ENCODE measurements at places on chromosomes 4 and X. TPM values are rescaled to one million over a fixed set of nuclear protein-coding genes. Genes with fewer than 3 reads are reported as not detected.
A peak's percentile ranks its signal among the peaks of the same experiment; 100 is the strongest.

DNA sequence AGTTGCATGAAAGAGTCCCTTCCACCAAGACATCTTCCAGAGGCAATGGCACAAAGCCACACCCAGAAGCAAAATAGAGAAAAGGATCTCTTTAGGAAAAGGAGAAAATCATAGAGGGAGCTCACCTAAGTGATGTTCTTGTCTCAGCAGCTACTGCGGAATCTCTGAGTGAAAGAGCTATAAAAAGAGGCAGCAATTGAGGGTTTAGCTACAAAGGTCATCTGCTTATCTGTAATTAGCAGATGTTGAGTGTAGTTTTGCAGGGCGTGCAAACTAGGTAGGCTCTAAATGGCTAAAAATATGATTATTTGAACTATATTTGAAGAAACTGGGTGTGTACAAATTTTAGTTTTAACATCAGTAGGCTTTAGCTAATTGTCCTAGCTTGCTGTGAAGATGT lies 276.0 kb downstream of the HS3ST1 start:
- no peak for DNase-seq
- H3K4me1 ChIP-seq = no peaks in the 10 kb centered on the region
- no peaks in the 10 kb centered on the region for H3K36me3 ChIP-seq
- H3K4me3 ChIP-seq = no peak overlapping the region
- H3K27me3 ChIP-seq = no peaks in the 10 kb centered on the region

DNA sequence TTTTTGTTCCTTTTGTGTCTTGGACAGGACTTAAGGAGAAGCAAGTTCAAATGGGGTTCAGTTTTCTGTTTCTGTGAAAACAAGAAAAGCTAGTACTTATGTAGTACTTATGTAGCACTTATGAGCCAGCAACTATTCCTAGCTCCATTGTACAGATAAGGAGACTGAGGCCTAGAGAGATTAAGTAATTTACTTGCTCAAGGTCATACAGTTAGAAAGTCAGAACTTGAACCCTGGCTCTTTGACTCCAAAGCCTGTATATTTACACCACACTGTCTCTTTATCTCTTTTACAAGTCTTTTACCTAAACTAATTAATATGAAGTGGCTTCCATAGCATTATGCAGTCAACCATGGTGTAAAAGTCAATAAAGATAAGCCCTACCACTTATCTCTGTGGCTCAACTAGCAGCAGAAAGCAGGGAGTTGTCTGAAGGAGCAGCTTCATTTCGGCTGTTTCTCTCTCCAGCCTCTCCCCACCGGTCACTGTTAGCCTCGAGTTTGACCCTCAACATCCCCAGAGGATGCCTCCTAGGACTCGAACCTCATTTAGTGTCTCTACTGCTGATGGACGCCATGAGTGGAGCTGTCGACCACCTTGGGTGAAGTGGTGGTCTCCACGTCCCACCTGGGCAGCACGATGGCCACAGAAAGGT lies 209.9 kb downstream of the SHROOM3 start:
- no peak overlapping the region for H3K27ac ChIP-seq
- DNase-seq = no peak
- no peaks in the 10 kb centered on the region for H3K27me3 ChIP-seq
- no peak overlapping the region for H3K4me3 ChIP-seq
- H3K4me1 ChIP-seq = no peaks in the 10 kb centered on the region

DNA sequence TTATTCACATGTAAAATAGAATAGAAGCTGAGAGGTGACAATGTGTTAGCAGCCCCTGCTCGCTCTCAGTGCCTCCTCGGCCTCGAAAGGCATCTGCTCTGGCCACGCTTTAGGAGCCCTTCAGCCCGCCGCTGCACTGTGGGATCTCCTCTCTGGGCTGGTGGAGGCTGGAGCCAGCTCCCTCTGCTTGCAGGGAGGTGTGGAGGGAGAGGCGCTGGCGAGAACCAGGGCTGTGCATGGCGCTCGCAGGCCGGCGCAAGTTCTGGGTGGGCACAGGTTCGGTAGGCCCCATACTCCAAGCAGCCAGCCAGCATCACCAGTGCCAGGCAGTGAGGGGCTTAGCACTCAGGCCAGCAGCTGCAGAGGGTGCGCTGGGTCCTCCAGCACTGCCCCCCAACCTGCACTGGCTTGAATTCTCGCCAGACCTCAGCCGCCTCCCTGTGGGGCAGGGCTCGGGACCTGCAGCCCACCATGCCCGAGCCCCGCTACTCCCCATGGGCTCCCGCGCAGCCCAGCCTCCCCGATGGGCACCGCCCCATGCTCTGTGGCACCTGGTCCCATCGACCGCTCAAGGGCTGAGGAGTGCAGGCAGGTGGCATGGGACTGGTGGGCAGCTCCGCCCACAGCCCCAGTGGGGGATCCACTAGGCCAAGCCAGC lies 1346.7 kb upstream of the IGFBP7 start:
- no peak overlapping the region for H3K27ac ChIP-seq
- DNase-seq = no peak
- no peak overlapping the region for H3K4me3 ChIP-seq
- H3K36me3 ChIP-seq = no peaks in the 10 kb centered on the region
- no peaks in the 10 kb centered on the region for H3K4me1 ChIP-seq

GRCh38 chr4:10046471-10046870 lies 25.2 kb upstream of the SLC2A9 start:
- H3K36me3 ChIP-seq = no peaks in the 10 kb centered on the region
- no peak overlapping the region for H3K4me3 ChIP-seq
- H3K27me3 ChIP-seq = no peaks in the 10 kb centered on the region
- H3K27ac ChIP-seq = peak overlapping the region; percentile 69

GRCh38 chrX:2145692-2146367 lies 354.9 kb downstream of the DHRSX start:
- no peak for DNase-seq
- H3K27ac ChIP-seq = no peak overlapping the region
- peaks cover 4% of the 10 kb centered on the region for H3K4me1 ChIP-seq
- no peak overlapping the region for H3K4me3 ChIP-seq

- H3K27ac ChIP-seq = no peak within 1 kb of the TSS
- peaks cover 9% of the 10 kb centered on the region for H3K4me1 ChIP-seq
- H3K36me3 ChIP-seq = no peaks in the 10 kb centered on the region
- H3K27me3 ChIP-seq = no peaks in the 10 kb centered on the region
- H3K4me3 ChIP-seq = peak within 1 kb of the TSS; percentile 29
These were observed at the start of gene TRIM61 for GRCh38 chr4:164977243-164978164. Gene TRIM61 (minus strand): TSS chr4:164977657. CDS start chr4:164970002, 7,655 bp downstream.

- no peaks in the 10 kb centered on the region for H3K4me1 ChIP-seq
- no peak overlapping the region for H3K27ac ChIP-seq
These were observed 5.4 kb downstream of the ADAD1 start for GRCh38 chr4:122384245-122384644.

DNA sequence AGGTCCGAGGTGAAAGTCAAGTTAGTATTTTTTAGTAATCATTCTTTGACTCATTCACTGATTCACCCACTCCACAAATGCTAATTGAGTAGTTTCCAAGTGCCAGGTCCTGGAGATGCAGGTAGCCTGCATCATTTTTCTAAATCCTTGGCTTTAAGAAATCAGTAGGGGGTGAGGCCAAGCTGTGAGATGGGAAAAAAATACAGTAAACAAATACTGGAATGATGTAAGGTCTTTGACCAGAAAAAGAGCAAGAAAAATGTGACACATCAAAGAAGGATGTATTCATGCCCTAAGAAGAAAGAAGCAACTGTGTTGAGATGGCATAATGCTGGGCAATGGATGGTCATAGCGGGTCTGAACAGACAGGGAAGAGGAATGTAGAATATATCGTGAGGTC lies 1386.6 kb downstream of the PCDH7 start:
- H3K36me3 ChIP-seq = no peaks in the 10 kb centered on the region
- no peak overlapping the region for H3K4me3 ChIP-seq
- H3K27me3 ChIP-seq = no peaks in the 10 kb centered on the region
- no peak for DNase-seq

Gene EDA
- 0.20 TPM for polyA plus RNA-seq

Gene LONRF3
- 1.2 TPM for polyA plus RNA-seq

Gene CXCL11
- polyA plus RNA-seq = 0.36 TPM

Gene UGT2A1
- not detected for polyA plus RNA-seq

Data from CD14-positive monocyte (primary cell).